ENCODE measurements at places on chromosomes 1 and 21.

- no peak for DNase-seq
Observed at GRCh38 chr1:12654657-12655056, 10.8 kb downstream of the AADACL4 start.

- no peak for DNase-seq
Observed at GRCh38 chr1:203364094-203364801, 13.3 kb upstream of the FMOD start.

- no peak for DNase-seq
Observed at GRCh38 chr1:207870306-207871031, 40.5 kb downstream of the CD34 start.

- no peak for DNase-seq
Observed at GRCh38 chr1:2320760-2321667, 70.3 kb downstream of the MORN1 start.

- no peak for DNase-seq
Observed at GRCh38 chr1:10295481-10296085, 85.2 kb downstream of the KIF1B start.

DNA sequence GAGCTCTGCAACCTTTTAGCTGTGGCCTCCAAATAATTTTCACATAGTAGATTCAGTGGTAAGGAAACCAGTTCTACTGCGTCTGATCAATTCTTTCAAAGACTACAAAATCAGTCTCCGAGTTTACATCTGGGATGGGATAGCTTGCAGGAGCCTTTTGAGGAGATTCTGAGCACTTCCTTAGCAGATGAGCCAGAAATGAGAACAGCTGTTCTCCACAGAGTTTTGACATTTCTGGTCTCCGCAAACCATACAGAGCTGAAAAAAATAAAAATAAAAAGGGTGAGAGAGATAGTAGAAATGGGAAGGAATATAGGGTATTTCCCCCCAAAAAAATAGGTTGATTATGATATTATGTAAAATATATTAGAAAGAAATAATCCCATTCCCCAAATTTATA lies 119.3 kb downstream of the LYPLAL1 start:
- no peak for DNase-seq

DNA sequence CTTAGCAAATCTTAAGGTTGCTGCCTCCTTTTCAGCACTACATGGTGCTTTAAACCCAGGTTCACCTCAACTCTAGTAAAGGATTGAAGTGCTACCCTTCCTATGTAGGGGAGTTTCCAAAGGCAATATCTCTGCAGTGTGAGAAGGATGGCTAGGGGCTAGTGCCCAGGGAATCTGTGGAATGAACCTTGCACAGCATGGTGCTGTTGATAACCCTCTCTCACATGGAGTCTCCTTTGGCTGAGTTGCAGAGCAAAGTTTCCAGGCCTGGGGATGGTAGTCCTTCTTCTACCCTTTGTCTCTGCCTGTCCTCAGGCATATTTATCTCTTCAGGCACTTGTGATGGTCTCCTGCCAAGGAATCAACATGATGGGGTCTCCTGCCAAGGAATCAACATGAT lies 59.4 kb downstream of the AXDND1 start:
- no peak for DNase-seq

- DNase-seq, result no peak
Observed at GRCh38 chr1:41907446-41907845, 11.3 kb downstream of the HIVEP3 start.
